ENCODE measurements at places on chromosomes 1 and 21.

GRCh38 chr1:162619076-162619475 is 13.2 kb upstream of the DDR2 start:
- DNase-seq: no peak

GRCh38 chr1:10832703-10833102 is 36.3 kb upstream of the CASZ1 start:
- DNase-seq: no peak

DNA sequence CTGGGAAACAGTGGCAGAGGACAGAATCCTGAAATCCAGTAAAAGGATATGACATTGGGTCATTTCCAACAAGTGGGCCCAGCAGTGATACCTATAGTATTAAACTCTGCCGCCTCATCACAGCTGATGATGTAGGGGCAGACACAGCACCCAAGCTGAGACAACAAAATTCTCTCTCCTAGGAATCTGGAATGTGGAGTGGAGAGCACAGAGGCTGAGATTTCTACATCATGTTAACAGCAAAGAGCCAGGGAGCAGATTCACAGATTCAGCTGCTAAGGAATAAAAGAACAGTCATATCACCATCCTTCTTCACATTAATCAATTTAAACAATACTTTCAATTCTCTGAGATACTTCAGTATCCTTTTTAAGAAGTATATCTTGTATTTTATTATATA is 61.9 kb downstream of the CRP start:
- DNase-seq: no peak

DNA sequence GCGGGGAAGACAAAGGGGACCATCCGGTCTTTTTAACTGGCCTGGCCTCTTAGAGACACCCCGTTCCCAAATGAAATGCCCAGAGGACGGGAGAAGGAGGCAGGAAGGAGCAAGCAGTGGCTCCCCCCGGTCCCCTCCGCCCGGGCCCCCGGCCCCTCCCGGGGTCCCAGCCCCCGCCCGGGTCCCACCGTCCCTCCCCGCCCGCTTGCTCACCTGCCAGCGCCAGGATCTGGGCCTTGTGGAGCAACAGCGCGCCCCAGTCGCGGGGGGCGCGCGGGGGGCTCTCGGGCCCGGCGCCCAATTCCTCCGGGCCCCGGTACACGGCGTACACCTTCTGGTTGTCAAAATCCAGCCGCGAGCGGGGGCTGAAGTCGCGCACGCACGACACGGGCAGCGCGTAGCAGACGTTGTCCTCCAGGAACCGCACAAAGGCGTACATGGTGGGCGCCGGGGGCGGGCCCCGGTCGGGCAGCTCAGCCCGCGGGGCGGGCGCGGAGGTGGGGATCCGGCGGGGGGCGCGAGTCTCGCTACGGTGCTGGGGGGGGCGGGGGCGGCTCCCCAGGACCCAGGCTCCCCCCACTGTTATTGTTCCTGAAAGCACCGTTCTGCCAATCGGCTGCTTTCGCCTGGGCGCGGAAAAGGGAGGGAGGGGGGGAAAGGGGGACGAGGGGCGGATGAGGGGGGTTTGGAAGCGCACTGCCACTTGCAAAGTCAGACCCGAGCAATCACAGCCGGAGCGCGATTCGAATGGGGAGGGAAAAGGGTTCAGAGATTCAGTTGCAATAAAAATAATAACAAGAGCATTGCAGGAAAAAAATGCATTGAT is at the start of gene BEND5:
BEND5 (minus strand) TSS at position 499 of the 826 bp plus-strand sequence; CDS start at position 439, 60 bp downstream.
- peak; percentile 61 for DNase-seq

DNA sequence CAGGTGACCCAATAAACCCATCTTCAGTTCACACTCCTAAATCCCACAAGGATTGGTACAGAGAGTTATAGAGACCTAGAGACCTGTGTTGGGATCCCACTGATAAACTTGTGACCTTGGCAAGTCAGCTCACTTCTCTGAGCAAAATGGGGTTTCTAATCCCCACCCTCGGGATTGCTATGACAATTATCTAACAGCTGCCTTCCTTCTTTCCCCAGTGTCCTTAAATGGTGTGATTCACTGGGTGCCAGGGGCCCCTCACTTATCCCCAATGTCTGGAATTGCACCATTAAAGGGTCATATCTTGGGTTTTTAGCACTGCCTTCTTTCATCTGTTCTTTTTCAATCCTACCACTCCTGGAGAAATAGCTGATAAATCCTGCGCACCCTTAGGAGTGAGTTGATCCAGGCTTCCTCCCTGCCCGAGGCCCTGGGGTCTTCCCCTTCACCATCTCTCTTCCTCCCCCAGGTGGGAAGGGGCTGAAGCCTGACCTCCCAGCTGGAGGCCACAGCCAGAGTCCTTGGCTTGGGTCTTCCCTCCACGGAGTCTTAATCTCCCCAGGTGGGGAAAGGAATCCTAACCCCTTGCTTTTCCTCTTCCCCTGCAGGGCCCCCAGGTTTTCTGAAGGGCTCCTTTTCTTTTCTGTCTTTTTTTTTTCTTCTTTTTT is 39.7 kb downstream of the LACTBL1 start:
- no peak for DNase-seq

- no peak for DNase-seq
Measured at GRCh38 chr1:59323879-59324278, 27.0 kb downstream of the FGGY start.

GRCh38 chr1:22264464-22265341 is 121.8 kb upstream of the WNT4 start:
- no peak for DNase-seq

- peak; percentile 92 for DNase-seq
Measured at GRCh38 chr21:44454747-44455523, at the start of gene LRRC3. LRRC3 (plus strand) TSS chr21:44455510; CDS start chr21:44456645, 1,135 bp downstream.
